ENCODE measurements at places on chromosomes 2 and 18. TPM values are rescaled to one million over a fixed set of nuclear protein-coding genes. Genes with fewer than 3 reads are reported as not detected.

TCF7L1 gene
- total RNA-seq, result not detected

GALNT5 gene
- 18.0 TPM for total RNA-seq

NEUROD1 gene
- not detected for total RNA-seq

ADCY3 gene
- total RNA-seq, result 339 TPM

SLC9A4 gene
- total RNA-seq, result 92.4 TPM

VSNL1 gene
- 1.1 TPM for total RNA-seq

CD8A gene
- total RNA-seq, result 24.9 TPM

LRRTM1 gene
- 0.37 TPM for total RNA-seq

DLX1 gene
- not detected for total RNA-seq

NYAP2 gene
- not detected for total RNA-seq

NCOA1 gene
- total RNA-seq, result 24.5 TPM

SH3RF3 gene
- 11.1 TPM for total RNA-seq

DOK6 gene
- total RNA-seq, result 10.1 TPM

KLHL14 gene
- total RNA-seq, result not detected
